ENCODE measurements at places on chromosomes 2 and 18.

DNA sequence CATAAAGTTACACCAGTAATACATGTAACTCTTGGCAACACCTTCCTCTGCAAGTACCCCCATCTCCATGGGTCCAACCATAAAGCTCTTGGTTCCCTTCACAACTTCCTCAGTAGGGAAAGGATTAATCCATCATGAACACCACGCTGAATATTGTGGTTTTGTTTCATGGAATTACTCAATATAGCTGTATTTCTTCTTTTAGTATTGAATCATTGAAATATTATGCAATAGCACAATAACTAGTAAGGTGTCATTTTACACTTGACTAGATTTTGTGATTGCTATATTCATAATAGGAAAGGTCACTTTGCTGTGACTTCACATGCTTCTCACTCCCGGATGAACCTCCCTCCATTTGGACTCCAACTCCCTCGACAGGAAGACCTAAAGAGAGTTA, 29.7 kb upstream of the PID1 start:
- DNase-seq, result no peak

GRCh38 chr2:1976112-1976511, 231.8 kb upstream of the PXDN start:
- no peak for DNase-seq

DNA sequence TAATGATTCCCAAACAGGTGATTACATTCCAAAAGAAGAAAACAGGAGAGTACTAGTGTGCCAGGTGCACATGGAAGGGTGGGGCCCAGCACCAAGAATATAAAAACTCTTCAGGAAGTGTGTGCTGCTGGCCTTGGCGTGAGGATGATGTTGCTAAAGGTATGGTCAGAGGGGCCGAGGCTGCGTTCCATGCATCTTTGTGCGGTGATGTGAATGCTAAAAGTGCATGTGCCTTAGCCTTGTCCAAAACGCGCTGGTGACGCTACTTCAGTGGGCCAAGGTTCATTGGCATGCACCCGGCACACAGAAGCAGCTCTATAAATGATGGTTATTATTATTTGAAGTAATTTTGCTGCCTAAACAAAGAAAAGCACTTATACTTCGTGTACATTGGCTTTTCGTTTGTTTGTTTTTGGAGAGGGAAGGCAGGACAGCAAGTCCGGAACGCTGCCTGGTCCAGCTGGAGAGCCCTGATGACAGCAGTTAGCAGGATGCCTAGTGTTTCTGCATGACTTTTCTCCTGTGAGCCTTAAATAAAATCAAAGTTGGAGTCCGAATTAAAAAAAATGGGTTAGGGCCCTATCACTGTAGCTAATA, 2.9 kb downstream of the ALKAL2 start:
- no peak for DNase-seq

DNA sequence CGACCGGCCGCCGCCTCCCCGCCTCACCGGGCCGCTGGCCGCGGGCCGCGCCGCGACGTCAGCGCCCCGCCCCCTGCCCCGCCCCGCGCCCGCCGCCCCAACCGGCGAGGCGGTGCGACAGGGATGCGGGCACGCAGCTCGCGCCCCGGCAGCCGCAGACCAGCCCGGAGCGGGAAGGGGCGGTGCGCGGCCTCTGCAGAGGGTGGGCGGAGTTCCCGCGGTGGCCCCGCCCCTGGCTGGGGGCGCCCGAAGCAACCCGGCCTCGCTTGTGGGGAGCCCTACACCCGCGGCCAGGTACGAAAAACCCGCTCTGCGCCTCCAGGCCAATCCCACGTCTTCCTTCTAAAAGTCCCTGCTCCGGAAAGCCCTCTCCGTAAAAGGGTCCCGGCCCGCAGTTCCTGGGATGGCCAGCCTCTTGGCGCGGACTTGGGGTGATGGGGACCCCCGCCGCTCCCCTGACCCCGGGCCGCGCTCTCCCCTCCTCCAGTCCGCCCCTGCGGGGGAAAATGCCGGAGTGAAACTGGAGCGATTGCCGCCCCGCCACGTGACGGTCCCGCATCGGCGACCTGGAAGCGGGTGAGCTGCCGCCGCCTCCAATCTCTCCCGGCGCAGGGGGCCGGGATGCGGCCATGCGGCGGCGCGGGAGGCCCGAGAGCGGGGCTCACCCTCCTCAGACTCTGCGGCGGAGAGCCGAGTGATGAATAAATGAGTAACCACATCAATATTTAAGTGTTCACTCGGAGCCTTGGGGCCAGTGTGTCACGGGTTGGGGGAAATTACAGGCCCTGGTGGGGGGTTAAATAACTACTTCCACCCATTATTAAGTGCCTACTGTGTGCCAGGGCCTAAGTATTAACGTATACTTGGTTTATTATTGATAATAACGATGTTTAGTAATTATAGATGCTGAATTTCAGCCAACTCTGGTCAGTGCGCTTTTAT, at the start of gene RAB11FIP5:
Gene RAB11FIP5 (minus strand): TSS at position 36 of the 942 bp plus-strand sequence. CDS start 171 bp downstream, outside the sequence.
- peak; percentile 70 for DNase-seq

DNA sequence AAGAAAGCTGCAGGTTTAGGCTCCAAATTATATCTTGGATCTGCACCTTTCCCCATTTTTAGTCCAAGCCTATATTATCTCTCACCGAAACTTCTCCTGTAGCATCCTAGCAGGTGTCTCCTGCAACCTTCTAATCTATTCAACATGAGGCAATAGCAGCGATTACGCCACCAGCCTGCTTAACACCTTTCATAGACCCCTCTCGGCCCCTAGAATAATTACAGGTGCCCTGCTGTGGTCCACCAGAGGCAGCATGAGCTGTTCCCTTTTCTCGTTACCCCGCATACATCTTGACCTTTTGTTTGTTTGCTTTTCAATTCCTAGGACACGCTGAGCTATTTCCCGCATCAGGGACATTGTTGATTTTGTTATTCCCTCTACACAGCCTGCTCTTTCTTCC, 361.9 kb downstream of the CYRIA start:
- no peak for DNase-seq

GRCh38 chr2:124625561-124625960, 600.5 kb downstream of the CNTNAP5 start:
- DNase-seq, result no peak
